CD8-positive, alpha-beta T cell (primary cell): ENCODE measurements at places on chromosomes 5 and 9. TPM values are rescaled to one million over a fixed set of nuclear protein-coding genes. Genes with fewer than 3 reads are reported as not detected.

DNA sequence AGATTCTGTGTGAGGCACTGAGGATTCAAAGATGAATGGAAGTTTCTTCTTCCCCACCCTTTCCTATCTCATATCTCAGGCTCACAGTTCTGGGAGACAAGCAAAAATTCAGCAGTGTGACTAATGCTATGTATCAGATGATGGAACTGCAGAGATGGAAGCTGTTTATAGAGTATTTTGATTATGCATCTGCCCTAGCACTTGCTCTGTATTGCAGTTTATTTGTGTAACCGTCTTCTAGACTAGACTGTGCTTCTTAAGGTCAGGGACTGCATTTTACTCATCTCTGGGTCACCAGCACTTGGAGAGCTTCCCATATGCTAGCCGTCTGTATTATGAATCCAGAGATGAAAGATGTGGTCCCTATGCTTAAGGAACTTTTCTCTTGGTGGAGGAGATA, 12.6 kb downstream of the CAVIN4 start:
- DNase-seq, result no peak

DNA sequence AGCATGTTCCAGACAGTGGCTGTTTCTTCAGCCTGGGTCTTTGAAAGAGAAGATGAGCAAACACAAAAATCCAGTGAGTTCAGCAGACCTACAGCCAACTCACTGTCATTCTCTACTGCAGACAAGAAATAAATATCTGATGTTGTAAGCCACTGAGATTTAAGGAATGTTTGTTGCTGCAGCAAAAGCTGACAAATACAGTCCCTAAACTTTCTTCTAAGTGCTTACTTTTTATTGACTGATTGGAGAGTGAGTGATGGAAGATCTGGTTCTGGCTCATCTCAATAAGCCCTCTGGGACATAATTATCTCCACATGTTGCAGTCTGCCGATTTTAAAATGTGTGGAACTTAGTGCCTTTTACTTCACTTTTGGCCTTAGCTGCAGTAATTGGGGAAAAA, 69.9 kb upstream of the LMNB1 start:
- DNase-seq, result no peak

- no peak for DNase-seq
These were observed 80.8 kb upstream of the IL12B start for GRCh38 chr5:159411115-159411514.

GRCh38 chr5:38420691-38421390, 135.6 kb downstream of the LIFR start:
- no peak for DNase-seq

The UBE2QL1 gene
- 0.35 TPM for total RNA-seq

DNA sequence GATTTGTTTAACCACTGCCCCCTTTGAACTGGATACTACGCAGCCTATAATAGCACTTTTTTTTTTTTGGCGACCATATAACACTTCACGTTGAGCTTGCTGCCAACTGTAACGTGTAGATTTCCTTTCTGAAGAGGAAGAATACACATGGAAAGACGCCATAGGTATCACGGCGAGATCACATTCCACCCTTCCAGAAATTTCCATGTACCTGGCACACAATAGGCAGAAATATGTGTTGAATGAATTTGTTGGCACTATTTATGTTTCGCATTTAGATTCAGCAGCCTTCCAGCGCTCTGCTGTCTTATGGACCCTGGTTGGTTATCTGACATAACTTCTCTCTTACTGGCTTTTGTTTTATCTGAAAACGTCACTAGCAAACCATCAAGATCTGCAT, 250.3 kb downstream of the SLIT3 start:
- no peak for DNase-seq

GRCh38 chr9:99822806-99823591, 1.3 kb downstream of the NR4A3 start:
- no peak for DNase-seq

The ANKRD20A1 gene
- total RNA-seq, result 0.38 TPM

The CRB2 gene
- total RNA-seq, result not detected

The PCDHGA2 gene
- not detected for total RNA-seq

DNA sequence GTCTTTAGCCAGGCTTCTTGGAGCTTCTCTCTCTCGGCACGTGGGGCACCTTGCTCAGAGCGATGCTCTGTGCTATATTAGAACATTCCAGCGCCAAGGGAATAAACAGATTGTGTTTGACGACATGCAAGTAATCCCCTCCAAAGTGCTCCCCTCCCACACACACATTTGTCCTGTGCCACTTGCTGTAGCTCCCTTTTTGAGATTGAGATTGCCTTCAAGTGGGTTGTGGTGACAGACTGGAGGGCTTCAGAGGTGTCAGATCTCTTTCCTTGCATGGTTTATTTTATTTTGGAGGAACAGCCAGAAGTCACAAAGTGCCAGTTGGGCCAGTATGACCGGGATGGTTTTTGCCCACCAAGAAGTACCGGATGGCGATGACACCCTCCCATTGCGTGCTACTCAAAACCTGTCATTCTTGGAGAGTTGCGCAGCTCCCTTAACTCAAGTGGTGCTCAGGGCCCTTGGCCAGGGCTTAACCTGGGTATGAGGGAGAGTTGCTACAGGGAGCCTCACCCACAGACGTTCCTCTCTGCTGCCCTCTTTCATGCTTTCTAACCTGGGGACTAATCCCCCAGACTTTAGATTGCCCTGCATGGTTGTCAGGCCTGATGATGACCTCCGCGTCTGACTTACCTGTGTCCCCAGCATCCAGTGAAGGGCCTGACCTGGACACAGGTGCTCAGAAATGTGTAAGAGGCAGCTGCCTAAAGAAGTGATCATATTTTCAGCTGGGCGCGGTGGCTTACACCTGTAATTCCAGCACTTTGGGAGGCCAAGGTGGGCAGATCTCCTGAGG, 18.8 kb upstream of the RPL26L1 start:
- no peak for DNase-seq

- DNase-seq, result no peak
These were observed 78.3 kb downstream of the DPYSL3 start for GRCh38 chr5:147431586-147431985.

DNA sequence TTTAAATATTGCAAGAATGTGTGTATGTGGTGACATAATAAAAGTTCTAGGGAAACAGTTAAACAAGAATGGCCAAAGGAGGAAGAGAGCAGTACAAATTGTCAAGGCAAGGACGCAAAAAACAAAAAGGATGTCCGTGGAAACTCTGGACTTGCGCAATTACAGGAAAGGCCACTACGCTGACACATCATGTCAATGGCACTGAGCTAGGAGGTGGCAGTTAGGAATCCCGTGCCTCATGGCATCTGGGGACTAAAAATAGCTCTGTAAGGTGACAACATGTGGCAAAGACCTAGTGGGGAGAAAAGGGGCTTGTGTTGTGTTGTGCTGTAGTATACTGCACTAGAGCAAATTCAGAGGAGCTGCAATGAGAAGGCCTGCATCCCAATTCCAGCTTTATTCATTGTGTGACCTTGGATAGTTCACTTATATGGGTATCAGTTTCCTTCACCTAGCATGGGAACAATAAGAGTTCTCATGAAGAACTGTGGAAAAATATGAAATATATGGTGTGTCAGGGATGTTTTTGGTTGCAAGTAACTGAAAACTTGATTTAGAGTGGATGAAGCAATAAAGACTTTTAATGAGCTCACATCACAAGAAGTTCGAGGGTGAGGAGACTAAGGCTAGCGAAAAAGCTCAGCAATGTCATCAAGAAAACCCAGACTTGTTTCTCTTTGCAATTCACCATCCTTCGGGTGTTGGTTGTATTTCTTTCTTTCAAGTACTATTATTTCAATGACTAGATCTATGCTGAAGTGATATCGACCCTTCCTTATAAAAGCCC, 124.1 kb upstream of the STC2 start:
- peak; percentile 30 for DNase-seq

- no peak for DNase-seq
These were observed 26.3 kb upstream of the GALNT10 start for GRCh38 chr5:154164249-154164581.

DNA sequence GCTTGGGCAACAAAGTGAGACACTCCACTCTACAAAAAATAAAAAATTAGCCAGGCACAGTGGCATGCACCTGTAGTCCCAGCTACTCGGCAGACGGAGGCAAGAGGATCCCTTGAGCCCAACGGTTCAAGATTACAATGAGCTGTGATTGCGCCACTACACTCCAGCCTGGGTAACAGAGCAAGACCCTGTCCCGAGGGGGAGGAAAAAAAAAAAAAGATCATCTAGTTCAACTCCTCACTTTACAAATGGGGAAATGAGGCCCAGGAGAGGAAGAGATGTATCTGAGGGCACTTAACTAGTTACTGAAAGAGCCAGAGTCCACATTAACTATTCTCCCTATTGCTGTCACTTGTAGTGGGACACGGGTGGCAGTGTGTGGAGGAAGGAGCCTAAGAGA, 13.8 kb downstream of the PDCL start:
- no peak for DNase-seq

The SGCD gene
- total RNA-seq, result 0.42 TPM

DNA sequence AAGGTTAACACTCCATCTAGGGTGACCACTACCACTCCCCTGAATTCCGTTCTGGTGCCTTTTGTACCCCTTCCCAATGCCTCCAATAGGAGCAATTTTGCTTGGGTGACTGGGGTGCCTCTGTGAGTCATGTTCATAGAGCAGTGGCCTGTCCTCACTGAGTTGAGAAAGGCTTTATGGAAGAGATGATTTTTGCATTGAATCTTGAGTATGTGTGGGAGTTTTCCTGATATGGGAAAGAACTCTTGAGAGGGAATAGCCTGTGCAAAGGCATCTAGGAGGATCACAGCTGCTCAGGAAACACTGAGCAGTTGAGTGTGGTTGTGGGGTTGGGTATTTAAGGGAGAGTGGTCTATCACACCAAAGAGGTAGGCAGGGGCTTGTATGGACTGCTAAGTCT, 16.2 kb downstream of the C9orf43 start:
- no peak for DNase-seq

The FRRS1L gene
- not detected for total RNA-seq

The THBS4 gene
- total RNA-seq, result not detected

GRCh38 chr5:44862808-44863207, 54.1 kb downstream of the MRPS30 start:
- DNase-seq, result no peak

The SLC36A2 gene
- total RNA-seq, result not detected

The IRX1 gene
- not detected for total RNA-seq

DNA sequence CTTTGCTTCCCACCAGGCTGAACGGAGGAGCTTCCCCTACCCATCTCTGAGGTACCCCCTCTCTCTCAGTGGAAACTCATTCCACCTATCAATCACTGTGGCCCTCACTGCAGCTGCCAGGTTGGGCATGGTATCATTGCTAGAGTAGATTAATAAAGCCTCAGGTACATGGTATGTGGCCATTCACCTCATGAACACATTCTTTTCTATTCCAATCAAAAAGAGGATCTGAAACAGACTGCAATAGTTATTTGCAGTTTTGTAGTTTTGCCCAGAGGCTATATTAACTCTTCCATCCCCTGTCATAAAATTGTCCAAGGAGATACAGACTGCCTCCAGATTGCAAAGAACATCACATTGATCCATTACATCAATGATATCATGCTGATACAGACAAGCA, 85.8 kb upstream of the MVB12B start:
- no peak for DNase-seq

DNA sequence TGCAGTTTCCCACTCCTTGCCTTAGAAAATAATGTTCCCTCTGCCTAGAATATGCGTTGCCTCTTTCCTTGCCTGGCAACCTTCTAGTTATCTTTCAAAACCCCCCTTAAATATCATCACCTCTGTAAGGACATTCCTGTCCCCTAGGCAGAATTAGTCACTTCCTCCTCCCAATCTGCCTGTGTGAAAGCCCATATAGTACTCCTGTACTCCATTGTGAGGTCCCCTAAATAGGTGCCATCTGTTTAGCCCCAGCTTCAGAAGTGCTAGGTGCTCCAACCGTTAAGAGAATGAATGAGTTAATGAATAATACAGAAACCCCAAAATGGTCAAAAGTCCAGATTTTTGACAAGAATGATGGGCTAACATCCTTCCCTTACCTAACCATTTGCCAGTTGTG, 181.4 kb downstream of the GDNF start:
- no peak for DNase-seq

GRCh38 chr5:169768416-169768815, 131.3 kb downstream of the DOCK2 start:
- DNase-seq, result no peak

- no peak for DNase-seq
These were observed 45.3 kb upstream of the DNAH5 start for GRCh38 chr5:13989832-13990231.

The AGXT2 gene
- total RNA-seq, result not detected

GRCh38 chr9:31259824-31260223, 1124.6 kb upstream of the ACO1 start:
- peak; percentile 6 for DNase-seq

The MZB1 gene
- total RNA-seq, result 1.5 TPM

DNA sequence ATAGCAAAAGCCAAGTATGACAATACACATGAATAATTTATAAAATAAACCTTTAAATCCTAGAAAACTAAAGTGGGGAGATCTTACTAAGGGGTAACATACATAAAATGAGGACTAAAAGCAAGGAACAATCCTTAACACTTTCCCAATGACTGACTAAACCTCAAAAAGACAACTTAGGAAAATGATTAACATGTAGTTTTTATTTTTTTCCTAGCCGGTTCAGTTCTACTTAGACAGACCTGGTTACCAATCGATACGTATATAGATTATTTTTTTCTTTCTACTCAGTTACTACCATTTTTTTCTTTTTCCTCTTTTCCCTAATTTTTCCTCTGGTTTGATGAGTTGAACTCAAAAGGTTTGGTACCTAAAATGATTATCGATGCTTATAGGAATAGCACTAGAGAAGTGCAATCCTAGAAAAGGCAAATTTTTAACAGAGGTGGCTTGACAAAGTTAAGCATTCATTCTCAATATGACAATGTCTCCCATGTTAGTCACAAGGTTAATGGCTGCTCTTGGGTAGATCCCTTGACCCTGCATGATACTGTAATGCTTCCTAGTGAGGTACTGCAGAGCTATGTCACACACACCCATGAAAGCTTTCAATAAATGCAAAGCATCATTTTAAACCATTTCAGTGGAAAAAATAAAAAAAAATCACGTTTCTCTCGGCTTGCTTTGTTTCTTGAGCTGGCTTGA, 41.5 kb downstream of the FBXO4 start:
- no peak for DNase-seq

GRCh38 chr5:29263915-29264351, 1929.6 kb upstream of the CDH6 start:
- no peak for DNase-seq

DNA sequence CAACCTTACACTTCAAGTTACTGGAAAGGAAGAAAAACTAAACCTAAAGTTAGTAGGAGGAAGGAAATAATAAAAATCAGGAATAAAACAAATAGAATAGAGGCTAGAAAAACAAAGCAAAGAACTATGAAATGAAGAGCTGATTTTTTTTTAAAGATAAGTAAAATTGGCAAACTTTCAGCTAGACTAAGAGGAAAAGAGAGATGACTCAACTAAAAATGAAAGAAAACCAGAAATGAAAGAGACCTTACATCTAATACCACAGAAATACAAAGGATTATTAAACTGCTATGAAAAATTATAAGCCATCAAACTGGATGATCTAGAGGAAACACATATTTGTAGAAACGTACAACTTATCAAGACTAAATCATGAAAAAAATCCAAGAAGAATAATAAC, 60.0 kb downstream of the PRRC1 start:
- DNase-seq, result no peak

- no peak for DNase-seq
These were observed 43.4 kb upstream of the PAM start for GRCh38 chr5:102711525-102712385.
